ENCODE measurements at places on chromosomes 13 and 19. TPM values are rescaled to one million over a fixed set of nuclear protein-coding genes. Genes with fewer than 3 reads are reported as not detected.
A peak's percentile ranks its signal among the peaks of the same experiment; 100 is the strongest.

DNA sequence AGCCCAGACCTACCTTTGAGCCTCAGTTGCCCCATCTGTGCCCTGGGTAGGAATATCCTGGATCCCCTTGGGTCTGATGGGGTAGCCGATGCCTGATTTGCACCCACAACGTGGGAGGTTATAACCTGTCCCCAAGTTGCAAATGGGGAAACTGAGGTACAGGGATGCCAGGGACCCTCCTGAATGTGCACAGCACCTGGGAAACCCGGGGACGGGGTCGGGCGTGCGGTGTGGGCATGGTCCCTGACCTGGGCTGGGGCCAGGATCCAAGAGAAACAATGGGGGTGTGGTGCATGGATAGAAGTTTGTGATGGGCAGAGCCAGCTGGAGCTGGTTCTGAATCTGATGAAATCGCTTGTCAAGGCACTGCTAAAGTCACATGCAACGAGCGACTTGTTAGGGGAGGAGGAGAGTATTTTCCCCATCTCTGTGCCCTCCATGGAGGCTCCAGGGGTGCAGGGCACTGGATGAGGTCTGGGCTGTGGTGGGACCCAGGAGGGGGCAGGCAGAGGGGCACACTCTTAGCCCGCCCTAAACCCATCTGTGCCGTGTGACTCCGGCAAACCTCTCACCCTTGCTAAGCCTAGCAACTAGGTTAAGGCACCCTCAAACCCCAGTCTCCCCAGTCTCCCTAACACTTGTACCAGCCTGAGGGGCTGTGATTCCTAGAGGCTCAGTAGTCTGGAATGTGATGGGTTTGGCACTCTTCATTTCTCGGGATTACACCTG, 749 bp downstream of the GDF15 start:
- DNase-seq = peak; percentile 93

Gene FBXO46
- total RNA-seq = 8.0 TPM

GRCh38 chr19:16736709-16737108, 17.1 kb downstream of the NWD1 start:
- DNase-seq = no peak

GRCh38 chr19:10946958-10947657, 13.7 kb upstream of the SMARCA4 start:
- no peak for DNase-seq

DNA sequence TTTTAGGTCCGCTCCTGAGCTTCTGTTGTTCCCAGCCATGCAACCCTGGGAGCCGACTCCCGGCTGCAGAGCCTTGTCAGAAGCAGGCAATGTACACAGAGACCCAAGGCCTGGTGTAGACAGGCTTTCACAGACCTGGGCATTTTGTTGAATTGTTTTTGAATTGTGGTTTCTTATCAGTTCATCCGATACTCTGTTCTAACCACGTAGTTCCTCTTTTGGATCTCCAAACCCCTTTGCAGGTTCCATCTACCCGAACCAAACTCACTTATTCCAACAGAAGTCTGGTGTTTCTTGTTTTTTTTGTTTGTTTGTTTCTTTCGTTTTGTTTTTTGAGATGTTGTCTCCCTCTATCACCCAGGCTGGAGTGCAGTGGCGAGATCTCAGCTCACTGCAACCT, 6.3 kb upstream of the NLRP2 start:
- DNase-seq = no peak

DNA sequence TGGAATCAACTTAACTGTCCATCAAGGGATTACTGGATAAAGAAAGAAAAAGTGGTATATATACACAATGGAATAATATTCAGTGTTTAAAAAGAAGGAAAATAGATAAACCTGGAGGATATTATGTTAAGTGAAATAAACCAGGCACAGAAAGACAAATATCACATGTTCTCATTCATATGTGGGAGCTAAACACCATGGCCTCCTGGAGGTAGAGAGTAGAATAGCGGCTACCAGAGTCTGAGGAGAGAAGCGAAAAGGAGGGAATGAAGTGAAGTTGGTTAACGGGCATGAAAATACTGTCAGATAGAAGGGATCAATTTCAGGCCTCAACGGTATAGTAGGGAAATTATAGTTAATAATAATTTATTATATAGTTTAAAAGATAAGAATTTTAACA, 147.5 kb upstream of the OBI1 start:
- no peak for DNase-seq

Gene CGB8
- not detected for total RNA-seq

GRCh38 chr13:76812206-76812897, 73.9 kb downstream of the KCTD12 start:
- no peak for DNase-seq

DNA sequence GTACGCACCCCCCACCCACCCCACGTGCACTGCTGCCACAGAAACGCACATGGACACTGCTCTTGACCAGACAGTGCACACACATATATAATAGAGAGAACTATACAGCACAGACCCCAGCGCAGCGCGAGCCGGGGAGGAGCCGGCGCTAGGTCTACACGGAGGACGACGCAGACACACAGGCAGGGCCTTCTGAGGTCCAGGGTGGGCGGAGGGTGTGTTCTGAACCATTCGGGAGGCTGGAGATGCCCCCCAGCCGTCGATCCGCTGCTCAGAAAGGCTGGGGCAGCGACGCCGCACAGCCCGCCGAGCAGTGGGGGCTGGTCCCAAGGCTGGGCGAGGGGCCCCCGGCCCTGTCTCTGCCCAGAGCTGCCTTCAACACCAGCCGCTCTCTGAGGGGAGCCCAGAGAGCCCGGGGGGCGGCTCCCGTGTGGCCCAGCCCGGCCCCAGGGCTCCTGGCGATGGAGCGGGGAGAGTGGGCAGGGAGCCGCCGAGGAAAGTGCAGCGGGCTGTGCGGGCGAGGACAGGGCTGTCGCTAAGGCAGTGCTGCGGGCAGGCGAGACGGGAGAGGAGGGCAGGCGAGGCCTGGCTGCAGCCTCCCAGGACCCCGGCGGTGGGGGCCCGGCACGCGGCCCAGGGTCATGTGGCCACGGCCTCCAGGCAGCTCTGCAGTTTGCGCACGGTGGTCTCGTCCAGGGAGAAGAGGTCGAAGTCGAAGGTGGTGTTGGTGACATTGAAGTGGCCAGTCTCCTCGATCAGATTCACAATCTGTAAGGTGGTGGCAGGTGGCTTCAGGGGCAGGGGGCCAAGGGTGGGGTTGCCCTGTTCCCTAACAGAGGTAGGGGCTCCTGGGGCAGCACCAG, 67.1 kb downstream of the MLLT1 start:
- peak; percentile 73 for DNase-seq

- no peak for DNase-seq
These were observed 263.6 kb downstream of the OXGR1 start for GRCh38 chr13:96730676-96731075.

- DNase-seq = peak; percentile 53
These were observed 73.0 kb upstream of the MAB21L1 start for GRCh38 chr13:35549481-35549880.

GRCh38 chr19:1487576-1488281, 2.4 kb downstream of the PCSK4 start:
- DNase-seq = peak; percentile 76

Gene ADGRE2
- total RNA-seq = 0.59 TPM

DNA sequence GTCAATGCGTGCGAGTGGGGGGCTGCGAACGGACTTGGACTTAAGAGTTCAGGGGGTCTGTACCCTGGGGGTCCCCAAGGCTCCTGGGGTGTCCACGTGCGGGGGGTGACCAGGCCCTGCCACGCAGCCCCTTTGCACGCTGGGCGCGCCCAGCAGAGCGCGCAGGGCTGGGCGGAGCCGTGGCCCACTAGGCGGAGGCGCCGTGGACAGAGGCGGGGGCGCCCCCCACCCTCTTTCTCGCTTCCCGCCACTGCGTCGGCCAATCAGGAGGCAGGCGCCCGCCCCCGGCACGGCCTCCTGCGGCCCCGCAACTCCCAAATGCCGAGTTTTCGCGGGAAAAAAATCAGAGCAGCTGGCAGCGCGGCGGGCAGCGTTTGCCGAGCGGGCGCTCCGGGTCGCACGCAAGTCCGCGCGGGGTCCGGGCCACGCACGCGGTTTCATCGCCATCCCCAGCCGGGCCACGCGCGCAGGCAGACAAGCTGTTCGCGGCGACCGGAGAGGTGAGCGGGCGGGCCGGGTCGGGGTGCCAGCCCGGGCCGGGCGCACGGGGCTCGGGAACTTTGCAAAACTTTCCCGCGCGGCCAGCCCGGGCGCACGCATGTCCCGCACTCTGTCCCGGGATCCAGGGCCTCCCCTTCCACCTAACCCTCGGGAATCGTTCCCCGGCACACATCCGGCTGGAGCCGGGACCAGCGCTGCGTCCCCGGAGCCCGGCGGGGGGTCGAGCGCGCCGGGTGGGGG, at the start of gene UHRF1:
TSS of gene UHRF1 (plus strand) at position 346 of the 741 bp plus-strand sequence. CDS start 1,385 bp downstream, outside the sequence.
- DNase-seq = peak; percentile 82

- no peak for DNase-seq
These were observed 3.6 kb downstream of the IFNL1 start for GRCh38 chr19:39299832-39300231.

Gene SLITRK6
- total RNA-seq = 0.29 TPM

Measured in osteoblast (primary cell).